T1000 (cell line): ENCODE measurements at places on chromosomes 7 and 10.
A peak's percentile ranks its signal among the peaks of the same experiment; 100 is the strongest.

GRCh38 chr7:29105191-29105590 is 41.1 kb downstream of the CPVL start:
- DNase-seq, result no peak

DNA sequence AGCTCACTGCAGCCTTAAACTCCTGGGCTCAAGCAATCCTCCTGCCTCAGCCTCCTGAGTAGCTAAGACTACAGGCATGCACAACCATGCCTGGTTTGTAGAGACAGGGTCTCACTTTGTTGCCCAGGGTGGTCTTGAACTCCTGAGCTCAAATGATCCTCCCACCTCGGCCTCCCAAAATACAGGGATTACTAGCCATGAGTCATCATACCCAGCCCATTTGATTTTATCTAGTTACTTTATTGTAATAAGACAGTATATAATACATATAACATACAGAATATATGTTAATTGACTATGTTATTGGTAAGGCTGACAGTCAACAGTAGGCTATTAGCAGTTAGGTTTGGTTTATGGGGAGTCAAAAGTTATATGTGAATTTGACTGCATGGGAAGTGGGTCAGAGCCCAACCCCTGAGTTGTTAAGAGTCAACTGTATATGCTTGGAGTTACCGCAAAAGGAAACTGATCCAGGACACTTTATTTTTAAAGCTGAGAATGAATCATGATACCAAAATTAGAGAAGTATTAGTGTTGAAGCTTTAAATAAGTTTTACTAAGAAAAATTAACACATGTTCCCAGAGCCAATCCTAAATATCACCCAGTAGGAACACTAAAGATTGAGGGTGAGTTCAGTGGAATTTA is 20.7 kb upstream of the KMT2E start:
- no peak for DNase-seq

- no peak for DNase-seq
Measured at GRCh38 chr7:81993186-81993585, 223.3 kb upstream of the HGF start.

GRCh38 chr7:26197153-26198115 is 3.1 kb downstream of the HNRNPA2B1 start:
- DNase-seq, result no peak

GRCh38 chr7:32314761-32315160 is 175.4 kb downstream of the LSM5 start:
- no peak for DNase-seq

GRCh38 chr7:13240349-13240748 is 552.9 kb downstream of the ARL4A start:
- peak; percentile 13 for DNase-seq

GRCh38 chr7:32415519-32415918 is 74.7 kb downstream of the LSM5 start:
- no peak for DNase-seq

DNA sequence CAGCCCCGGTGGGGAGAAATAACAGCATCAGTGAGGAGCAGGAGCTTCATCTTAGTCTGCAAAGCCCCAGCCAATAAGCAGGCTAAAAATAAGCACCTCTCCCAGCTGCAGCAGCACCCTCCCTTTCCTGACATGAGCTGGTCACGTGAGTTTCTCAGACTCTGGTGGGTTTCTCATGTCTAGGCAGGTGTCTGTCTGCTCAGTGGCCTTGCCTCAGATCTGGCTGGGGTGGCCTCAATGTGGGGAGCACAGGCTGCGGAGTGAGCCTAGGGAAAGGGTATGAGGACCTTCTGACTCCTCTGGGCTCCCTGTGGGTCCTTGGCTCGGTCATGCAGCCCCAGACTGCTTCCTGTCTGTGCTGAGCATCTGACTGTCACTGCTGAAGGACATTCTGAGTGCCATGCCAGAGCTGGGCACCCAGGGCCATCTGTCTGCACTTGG is 81.6 kb upstream of the LRRC4 start:
- no peak for DNase-seq

- no peak for DNase-seq
Measured at GRCh38 chr7:100061518-100062193, 12.1 kb downstream of the ZSCAN21 start.

- DNase-seq, result no peak
Measured at GRCh38 chr7:157003756-157004520, 6.5 kb downstream of the MNX1 start.

DNA sequence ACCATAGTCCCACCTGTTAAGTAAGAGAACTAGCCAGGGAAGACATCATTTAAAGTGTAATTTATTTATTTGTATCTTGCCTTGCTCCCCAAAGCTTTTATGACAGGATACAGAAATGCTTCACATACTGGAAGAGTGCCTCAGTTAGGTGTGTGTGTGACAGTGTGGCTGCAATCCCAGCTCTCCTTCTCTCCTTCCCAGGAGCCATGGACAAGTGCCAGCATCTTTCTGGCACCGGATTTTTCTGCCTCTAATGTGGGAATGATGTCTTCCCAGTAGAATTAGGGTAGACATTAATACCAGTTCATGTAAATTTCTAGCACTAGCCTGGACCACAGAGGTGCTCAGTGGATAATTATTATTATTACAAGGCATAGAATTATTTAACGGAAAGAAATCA is 30.3 kb upstream of the ATXN7L1 start:
- DNase-seq, result no peak

GRCh38 chr7:33243319-33243881 is 114.0 kb downstream of the BBS9 start:
- DNase-seq, result no peak
